ENCODE measurements at places on chromosomes 7 and 10.

GRCh38 chr7:112257073-112257472, 50.6 kb downstream of the ZNF277 start:
- no peak for DNase-seq

- DNase-seq, result no peak
Measured at GRCh38 chr7:129832282-129832681, 120.5 kb downstream of the UBE2H start.

- no peak for DNase-seq
Measured at GRCh38 chr10:3323865-3324498, 151.4 kb upstream of the PITRM1 start.

GRCh38 chr7:1483079-1483478, 21.1 kb downstream of the INTS1 start:
- no peak for DNase-seq

DNA sequence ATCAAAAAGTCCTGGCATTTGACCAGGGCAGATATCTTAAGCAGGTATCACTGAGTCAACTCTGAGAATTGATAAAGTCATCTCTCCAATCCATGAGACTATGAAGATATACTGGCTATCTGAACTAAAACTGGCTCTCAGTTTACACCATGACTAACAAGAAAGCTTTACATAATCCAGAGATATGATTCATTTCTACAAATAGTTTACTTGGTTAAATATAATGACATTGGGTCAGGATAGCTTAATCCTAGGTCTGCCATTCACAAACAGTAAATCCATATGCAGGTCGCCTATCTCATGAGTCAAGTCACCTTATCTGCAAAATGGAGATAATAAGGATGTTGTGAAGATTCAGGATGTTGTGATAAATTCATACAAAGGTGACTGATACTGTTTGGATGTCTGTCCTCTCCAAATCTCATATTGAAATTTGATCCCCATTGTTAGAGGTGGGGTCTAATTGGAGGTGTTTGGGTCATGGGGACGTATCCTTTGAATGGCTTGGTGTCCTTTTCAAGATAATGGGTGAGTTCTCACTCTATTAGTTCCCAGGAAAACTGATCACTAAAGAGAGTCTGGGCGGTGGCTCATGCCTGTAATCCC, 117.4 kb downstream of the JMJD1C start:
- no peak for DNase-seq

DNA sequence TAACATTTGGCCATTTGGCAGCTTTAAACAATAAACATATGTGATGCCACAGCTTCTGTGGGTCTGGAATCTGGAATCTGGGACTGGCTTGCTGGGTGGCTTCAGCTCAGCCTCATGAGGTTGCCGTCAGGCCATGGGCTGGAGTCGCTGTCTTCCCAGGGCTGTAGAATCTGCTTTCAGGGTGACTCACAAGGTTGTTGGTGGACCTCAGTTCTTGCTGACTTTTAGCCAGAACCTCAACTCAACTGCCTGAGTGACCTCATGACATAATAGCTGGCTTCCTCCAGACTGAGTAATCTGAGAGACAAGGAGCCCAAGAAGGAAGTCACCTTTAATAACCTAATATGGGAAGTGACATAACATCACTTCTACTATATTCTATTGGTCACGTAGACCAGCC, 44.6 kb upstream of the TSPAN13 start:
- DNase-seq, result no peak

DNA sequence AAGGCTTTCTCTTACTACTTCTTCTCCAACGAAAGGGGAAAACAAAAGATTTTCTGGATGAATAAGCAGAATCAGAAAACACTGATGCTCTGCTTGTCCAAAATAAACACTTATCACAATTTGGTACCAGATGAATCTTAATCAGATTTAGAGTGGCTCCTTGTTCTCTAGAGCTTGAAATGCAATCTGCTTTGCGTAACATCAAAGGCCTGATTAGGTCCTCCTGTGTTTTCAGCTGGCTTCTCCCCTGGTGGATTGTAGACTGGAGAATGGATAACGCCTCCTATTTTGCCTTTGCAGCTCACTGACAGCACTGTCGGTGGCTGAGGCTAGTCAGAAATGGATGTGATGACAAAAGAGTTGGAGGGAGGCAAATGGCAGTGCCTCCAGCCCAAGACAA, 91.2 kb downstream of the FAM13C start:
- no peak for DNase-seq
